ENCODE measurements at places on chromosomes 16 and 17.

- DNase-seq = no peak
Observed at GRCh38 chr16:81700071-81700779, 78.9 kb upstream of the PLCG2 start.

- peak; percentile 6 for DNase-seq
Observed at GRCh38 chr17:72614871-72615626, 477.4 kb downstream of the SLC39A11 start.

DNA sequence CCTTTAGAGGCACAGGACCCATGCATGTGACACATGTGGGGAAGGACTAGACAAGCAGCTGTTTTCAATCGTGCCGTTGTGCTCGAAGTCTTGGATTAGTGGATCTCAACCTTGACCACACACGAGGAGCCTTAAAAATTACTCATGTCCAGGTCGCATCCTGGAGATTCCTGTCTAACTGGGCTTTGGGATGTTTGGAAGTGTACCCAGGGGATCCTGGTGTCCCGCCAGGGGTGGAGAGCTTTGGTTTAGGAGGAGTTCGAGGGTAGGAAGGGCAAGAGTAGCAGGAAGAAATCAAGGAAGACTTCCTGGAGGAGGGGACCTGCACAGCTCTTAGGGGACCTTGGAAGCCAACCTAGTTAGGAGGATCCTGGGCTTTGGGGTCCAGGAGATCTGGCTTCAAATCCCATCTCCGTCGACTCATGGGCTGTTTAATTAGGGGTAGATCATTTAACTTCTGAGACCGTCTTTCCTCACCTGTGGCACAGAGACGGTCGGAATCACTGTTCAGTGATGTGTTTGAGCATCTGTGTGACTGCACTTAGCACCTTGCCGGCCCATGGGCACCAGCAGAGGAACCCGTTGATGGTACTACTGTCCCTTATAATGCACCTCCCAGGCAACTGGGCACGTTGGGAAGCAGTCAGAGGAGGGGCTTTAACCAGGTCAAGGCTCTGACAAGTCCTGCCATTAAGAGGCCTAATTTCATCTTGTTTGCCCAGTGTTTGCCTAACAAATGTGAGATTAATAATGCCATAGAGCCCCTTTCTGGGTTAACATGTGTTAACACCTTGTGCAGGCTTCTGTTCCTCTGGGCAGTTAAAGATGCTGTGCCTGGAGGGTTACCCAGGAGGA lies 102.0 kb upstream of the PLCG2 start:
- DNase-seq = no peak

DNA sequence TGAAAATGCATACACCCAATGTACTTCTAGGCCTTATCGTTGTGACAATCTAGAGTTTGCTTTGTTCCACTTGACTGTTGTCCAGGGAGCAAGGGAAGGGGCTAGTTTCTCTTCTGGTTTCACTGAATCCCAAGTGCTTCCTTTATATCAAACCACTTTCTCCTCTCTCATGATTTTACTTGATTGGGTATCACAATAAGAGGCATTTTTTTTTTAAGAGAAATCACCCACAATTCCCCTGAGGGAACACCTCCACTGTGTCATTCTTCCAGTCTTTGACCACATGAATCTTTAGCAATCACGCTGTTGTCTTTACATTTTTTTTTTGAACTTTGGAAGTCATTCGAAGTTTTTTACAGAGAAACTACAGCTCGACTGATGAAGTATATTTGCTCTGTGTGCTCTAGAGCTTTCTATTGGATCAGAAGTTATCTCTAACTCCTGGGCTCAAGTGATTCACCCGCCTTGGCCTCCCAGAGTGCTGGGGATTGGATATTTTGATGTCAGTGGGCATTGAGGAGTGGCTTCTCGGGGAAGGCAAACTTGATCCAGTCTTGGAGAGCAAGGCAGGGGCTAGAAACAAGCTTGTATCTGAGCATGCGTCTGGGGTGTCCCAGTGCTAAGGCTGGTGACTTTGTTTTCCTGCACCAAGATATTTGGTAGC lies 3.0 kb downstream of the CDH1 start:
- DNase-seq = no peak

GRCh38 chr17:77273397-77274085 lies 132.8 kb downstream of the SEC14L1 start:
- peak; percentile 41 for DNase-seq

DNA sequence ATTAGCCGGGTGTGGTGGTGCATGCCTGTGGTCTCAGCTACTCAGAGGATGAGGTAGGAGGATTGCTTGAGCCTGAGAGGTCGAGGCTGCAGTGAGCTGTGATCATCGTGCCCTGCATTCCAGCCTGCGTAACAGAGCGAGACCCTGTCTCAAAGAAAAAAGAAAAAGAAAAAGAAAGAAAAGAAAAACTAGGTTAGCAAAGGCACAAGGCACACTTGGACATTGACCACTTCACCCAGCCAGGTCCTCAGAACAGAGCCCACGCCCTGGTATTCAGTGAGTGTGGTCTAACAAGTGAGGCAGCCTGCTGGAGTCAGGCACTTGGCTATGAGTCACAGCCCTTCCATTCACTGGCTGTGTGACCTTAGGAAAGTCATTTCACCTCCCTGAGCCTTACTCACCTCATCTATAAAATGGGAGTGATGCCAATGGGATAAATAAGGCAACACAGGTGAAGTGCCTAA lies 10.4 kb downstream of the MILR1 start:
- DNase-seq = no peak

GRCh38 chr16:1220841-1221627 lies 4.0 kb downstream of the TPSG1 start:
- DNase-seq = no peak

Data from suppressor macrophage treated with lipopolysaccharide for 1 hour (primary cell).